ENCODE measurements at places on chromosomes 2 and 18. TPM values are rescaled to one million over a fixed set of nuclear protein-coding genes. Genes with fewer than 3 reads are reported as not detected.

The TPGS2 gene
- 63.7 TPM for polyA plus RNA-seq

The OTOS gene
- not detected for polyA plus RNA-seq

The ABHD1 gene
- 0.35 TPM for polyA plus RNA-seq

The SMYD5 gene
- 18.2 TPM for polyA plus RNA-seq

The AFTPH gene
- polyA plus RNA-seq = 20.6 TPM

The C2orf66 gene
- 0.10 TPM for polyA plus RNA-seq

The CHN1 gene
- 13.2 TPM for polyA plus RNA-seq

The FEV gene
- polyA plus RNA-seq = not detected

The ZNF532 gene
- 53.8 TPM for polyA plus RNA-seq

The FLACC1 gene
- 0.63 TPM for polyA plus RNA-seq

The SFT2D3 gene
- 5.5 TPM for polyA plus RNA-seq

The CNGA3 gene
- 0.15 TPM for polyA plus RNA-seq

GRCh38 chr2:127428815-127429109, 10.5 kb downstream of the PROC start:
- no peak for DNase-seq

DNA sequence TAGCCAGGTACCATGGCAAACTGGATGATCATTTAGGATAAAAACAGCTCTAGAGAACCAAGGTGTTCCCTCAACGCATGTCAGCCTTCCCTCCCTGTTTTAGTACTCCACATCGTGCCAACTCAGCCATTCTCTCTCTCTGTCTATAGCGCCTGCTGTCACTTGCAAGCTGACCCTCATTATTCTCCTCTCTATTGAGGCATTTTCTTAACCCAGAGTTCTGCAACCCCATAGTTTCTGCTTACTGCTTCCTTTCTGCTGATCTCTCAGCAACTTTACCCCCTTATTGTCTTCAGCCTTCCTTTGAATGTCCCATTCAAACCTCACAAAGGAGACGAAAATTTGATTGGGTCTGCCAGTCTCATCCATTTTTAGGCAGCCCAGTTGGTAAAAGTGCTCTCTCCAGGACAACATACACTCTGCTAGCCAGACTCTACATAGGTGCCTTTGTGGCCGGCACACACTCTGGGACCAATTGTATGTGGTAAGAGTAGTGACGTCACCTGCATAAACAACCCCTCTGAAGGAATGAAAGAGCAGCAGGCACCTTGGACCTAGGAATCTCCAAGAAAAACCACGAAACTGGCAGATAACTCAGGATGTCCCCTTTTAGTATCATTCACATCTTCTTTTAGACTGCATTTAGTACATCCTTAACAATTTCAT, 367.2 kb upstream of the KCNH7 start:
- no peak for DNase-seq

DNA sequence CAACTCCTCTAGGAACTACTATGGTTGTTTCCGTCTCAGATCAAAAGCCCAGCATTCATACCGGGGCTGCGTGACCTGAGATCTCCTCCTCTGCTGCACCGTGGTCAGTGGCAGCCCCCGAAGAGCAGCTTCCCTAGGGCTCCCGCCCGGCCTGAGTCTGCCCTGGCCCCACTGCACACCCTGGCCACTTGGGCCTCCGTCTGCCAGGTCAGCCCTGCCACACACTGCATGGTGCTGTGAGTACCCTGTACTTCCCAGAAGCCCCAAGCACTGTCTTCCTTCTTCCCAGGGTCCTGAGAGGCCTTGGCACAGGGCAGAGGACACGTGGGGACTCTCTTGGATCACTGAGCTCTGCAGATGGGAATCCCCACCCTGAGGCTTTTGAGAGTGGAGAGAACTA, 81.5 kb upstream of the GPC1 start:
- DNase-seq = no peak

- no peak for DNase-seq
Observed at GRCh38 chr2:147182260-147182659, 662.6 kb upstream of the ACVR2A start.

- no peak for DNase-seq
Observed at GRCh38 chr2:9884436-9884835, 41.2 kb downstream of the TAF1B start.

GRCh38 chr18:33717339-33717738, 139.3 kb downstream of the ASXL3 start:
- no peak for DNase-seq

DNA sequence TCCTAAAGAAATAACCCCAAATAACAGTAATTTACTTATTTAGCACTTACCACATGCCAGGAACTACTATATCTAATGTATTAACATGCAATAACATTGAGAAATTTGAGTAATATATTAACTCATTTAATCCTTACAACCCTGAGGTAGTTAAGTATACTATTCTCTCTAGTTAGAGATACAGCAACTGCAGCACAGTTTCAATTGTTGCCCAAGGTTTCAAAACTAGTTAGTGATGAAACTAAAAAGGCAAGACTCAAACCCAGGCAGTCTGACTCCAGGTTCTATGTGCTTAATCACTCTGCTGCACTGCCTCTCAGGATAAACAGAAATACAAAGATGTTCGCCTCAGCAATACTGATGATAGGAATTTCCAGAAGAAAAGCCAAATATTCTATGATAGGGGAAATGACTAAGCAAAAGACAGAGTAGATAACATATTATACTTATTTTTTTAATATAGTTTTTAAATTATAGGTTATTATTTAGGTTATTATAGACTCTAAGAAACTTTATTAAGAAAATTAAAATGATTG, 88.0 kb downstream of the SS18 start:
- no peak for DNase-seq

DNA sequence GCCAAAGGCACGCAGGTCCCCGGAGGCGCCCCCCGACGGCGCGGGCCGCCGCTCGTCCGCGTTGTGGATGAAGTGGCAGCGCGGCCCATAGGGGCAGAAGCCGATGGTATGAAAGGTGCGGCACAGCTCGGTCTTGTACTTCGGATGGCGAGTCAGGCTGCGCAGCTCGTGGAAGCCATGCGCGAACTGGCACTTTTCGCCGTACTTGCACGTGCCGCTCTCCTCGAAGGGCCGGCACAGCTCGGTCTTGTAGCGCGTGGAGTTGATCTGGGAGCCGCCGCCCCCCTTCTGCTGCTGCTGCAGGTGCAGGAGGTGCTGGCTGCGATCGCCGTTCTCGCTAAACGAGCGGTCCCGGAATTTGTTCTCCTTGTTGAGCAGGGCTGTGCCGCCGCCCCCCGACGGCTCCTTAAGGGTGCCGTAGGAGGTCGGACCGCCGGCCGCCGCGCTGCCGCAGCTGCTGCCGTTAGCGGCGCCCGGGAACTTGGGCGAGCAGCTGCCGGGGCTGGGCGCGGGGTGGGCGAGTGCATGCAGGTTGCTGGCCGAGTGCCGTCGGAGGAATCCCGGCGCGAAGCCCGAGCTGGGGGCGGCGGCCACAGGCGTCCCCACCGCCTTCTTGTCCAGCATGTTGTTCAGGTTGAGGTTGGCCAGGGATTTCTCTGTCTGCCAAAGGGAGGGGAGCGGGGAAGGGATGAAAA, 1.2 kb downstream of the ZFP36L2 start:
- DNase-seq = peak; percentile 2

DNA sequence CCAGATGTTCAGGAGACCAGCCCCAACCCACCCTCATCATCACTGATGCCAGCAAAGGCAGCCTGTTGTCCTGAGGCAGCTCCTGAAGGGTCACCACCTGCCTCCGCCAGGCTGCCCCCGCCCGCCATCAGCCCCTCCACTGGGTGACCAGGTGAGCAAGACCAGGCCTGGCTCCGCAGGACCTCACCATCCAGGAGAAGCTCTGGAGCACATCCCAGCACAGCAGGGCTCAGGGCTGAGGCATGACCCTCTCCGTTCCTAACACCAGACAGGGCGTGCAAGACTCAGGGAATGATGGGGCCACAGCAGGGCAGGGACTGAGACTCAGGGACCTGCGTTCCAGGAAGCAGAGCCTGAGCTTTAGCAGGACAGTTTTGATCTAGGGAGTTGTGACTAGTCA, 218.8 kb upstream of the RAB6C start:
- DNase-seq = no peak

- no peak for DNase-seq
Observed at GRCh38 chr18:23523429-23524212, 20.3 kb downstream of the RMC1 start.

DNA sequence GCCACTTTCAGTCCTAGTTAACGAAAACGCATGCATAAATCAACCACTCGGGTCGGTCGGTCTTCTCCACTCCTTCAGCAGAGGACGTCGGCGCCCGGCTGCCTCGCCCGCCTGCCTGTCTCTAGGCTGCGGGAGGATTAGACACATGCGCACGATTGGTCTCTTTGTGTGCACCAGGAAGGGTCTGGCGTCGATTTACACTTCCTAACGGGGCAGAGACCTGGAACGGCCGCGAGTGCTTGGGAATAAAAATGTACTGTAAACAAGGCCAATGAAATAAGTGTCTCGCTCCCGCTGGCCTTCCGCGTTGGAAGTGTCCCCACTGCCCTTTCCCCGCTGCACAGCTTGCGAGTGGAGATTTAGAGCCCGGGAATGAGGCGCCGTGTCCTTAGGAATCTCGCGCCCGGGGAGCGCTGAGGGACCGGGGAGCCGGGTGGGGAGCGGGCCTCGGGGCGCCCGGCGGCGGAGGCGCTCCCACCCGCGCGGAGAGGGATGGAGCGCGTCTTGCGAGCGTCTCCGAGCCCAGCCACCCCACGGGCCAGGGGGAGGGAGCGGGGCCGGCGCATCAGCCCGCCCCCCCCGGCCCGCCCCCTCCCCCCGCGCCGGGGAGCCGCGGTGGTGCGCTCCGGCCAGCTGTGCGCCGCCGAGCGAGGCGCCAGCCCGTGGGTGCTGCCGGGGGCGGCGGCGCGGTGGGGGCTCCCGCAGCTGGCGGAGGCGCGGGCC, at the start of gene DOK6:
Gene DOK6 (plus strand): TSS at position 636 of the 723 bp plus-strand sequence.
- peak; percentile 47 for DNase-seq

GRCh38 chr2:174337337-174338146, 2.8 kb downstream of the SP9 start:
- no peak for DNase-seq

- DNase-seq = no peak
Observed at GRCh38 chr2:178450524-178450773, 526 bp downstream of the PRKRA start.

DNA sequence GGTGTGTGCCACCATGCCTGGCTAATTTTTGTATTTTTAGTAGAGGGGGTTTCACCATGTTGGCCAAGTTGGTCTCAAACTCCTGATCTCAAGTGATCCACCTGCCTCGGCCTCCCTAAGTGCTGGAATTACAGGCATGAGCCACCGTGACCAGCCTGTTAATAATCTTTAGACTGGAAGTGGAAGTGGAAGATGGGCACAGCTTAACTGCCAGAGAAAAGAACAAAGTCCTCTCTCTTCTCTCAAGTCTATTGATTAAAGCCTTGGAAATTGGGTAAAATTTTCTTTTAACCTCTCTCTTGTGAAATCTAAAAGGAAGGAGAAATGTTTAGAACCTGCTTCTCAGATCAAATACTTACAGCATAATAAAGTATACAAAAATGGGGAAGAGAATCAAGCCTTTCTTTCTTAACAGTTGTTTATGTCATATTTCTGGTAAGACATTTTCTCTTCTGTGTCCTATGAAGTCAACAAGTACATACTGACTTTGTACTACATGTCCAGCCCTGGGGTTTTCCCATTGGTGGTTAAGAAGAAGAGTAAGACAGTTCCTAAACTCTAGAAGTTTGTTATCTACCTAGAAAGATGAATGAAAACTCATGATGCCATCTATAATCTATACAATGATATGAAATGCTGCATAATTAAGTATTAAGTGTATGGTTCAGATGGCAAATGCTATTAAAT, 4.6 kb downstream of the TMEM169 start:
- no peak for DNase-seq

GRCh38 chr2:5908071-5908470, 215.9 kb downstream of the SOX11 start:
- no peak for DNase-seq

- no peak for DNase-seq
Observed at GRCh38 chr18:73153271-73153670, 285.5 kb upstream of the NETO1 start.

GRCh38 chr2:162646794-162647193, 191.8 kb downstream of the KCNH7 start:
- no peak for DNase-seq

DNA sequence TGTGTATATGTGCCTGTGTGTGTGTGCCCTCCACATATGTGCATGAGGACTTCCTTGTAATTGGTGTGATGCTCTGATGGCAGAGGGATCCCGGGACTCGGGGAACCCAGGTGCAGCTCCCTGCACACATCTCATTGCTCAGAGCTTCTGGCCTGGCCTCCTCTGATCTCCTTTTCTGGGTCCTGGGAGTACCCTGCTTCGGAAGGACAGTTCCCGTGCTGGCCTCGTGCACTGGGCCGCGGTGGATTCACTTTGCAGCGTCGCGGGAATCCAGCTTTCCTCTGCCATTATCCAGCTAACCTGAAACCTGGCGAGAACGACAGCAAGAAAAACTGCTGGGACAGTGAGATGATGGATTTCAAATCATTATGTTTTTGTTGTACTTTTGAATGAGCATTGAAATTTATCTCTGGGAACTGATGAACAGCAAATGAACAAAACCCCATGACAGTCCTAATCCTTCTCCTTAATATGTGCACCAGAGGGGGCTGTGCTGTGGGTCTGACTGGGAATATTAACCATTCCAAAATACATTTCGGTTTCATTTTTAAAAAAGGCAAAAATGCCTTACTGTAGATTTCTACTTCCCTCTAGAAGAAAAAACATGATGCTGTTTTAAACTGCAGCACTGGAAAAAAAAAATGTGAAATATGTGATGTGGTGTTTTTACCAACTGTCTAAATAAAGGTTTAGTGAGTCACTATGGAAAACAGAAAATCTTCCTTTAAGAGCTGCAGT, 78.2 kb downstream of the PTGR3 start:
- no peak for DNase-seq

DNA sequence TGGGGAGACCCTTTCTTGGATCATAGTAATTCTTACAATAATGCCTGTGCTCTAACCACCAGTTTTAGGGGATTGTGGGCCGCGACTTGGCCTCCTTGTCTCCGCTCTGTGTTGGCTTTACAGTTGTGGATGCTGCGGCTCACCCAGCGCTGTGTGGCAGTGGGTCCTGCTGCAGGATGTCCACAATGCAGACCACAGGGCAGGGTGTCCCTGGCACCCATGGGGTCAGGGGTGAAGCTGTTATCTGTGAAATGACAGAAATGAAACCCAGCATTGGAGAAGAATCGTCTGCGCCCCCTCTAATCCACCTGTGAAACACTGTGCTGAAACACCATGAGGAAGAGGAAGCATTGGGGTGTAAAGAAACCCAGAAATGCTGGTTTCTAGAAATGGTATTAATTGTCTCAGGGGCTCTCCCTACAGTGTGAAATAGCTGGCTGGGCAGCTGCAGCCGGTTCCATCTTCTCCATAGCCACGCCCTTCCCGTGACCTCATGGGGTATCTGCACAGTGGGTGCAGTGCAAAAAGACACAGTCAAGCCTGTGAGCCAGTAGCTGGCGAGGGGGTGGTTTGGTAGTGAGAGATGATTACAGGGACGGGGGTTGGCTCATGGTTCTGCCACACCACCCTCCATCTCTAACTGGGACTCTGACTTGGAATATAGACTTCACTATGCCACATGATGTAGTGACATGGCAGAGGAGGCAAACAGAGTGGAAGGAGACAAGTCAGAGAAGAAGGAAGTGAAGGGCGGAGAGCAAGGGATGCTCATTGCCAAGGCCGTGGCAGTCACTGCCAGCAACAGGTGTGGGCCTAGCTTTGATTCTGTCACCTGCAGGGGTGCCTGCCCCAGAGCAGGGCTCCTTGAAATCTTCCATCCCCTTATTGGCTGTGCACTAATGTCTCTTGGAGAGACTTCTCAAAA, 16.2 kb downstream of the INPP4A start:
- DNase-seq = no peak

All from urinary bladder (tissue), 4 donors.